Ovary (tissue), 10 donors: ENCODE measurements at places on chromosomes 2 and 18. TPM values are rescaled to one million over a fixed set of nuclear protein-coding genes. Genes with fewer than 3 reads are reported as not detected.

DNA sequence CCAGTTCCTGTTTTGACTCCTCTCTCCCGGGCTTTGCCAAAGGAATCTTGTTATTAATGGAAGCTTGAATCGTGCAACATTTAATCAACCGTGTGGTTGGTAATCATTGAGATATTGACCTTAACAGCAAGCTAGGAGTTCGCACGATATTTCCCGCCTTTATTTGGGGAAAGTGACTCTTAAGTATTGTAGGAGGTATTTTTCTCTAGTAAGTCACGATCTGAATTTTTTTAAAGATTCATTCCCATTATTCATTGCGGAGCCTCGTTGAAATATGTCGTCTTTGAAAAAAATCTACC, 663 bp downstream of the NUP35 start:
- H3K27me3 ChIP-seq: no peaks in the 10 kb centered on the region
- peak overlapping the region; percentile 64 for H3K27ac ChIP-seq
- no peaks in the 10 kb centered on the region for H3K36me3 ChIP-seq
- H3K4me3 ChIP-seq: peak overlapping the region; percentile 87
- no peak for DNase-seq

GRCh38 chr18:35174093-35174731, 66.6 kb upstream of the ZNF397 start:
- no peak overlapping the region for H3K27ac ChIP-seq
- DNase-seq: no peak
- no peaks in the 10 kb centered on the region for H3K4me1 ChIP-seq
- no peak overlapping the region for H3K4me3 ChIP-seq
- no peaks in the 10 kb centered on the region for H3K36me3 ChIP-seq

DNA sequence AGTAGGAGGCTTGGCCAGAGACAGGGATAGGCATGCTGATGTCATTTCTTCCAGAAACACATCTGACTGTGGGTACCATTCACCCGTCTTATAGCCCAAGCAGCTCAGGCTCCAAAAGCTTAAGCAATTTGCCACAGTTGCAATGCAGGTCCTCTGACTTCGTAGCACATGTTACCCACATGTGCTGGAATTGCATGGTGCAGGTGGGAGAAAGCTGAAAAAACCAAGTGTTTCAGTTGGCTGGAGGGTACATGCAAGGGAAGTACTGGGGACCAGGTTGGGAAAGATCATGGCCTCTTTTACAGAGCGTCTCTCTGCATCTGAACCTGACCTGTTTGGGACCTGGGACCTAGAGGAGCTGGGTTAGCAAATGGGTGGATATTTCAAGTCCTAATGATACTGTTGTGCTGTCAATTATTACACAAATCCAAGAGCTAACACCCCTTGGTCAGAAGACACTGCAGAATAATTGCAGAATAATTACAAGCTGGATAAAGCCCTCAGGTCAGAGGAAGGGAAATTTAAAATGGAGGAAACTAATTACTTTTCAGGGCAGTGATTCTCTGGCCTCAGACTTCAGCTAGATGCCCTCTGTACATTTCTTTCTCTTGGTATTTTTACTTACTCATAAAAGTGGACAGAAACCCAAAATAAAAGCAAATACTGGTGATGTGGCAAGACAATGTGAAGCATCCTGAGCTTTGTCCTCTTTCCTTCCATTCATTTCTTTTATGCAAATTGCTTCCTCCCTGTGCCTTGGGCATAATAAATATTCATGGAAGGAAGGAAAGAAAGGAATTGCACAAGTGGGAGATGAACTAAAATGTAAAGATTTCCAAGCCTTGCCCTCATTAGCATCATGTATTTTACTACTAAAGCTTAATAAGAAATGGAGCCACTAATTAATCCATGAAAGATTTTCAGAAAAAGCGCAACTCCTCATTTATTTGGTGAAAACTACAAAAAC, 45.6 kb upstream of the TTC39C start:
- DNase-seq: no peak
- no peak overlapping the region for H3K27ac ChIP-seq
- no peaks in the 10 kb centered on the region for H3K4me1 ChIP-seq
- H3K36me3 ChIP-seq: no peaks in the 10 kb centered on the region

DNA sequence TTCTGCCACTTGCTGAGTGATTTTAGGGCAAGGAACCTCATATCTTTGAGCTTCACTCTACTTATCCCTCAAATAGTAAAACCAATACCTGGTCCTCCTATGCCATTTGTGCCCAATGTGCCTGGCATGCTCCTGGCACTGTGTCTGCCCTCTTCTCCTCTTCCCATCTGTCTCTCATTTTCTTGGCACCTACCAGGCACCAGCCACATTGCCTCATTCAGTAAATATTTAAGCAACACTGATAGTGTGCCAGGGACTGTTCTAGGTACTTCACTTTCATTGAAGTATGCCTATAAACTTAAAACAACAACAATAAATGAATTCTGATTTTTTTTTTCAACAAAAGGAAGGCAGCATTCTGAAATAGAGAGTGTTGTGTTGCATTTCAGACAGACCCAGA, 15.1 kb upstream of the BOD1L2 start:
- no peak for DNase-seq
- H3K4me3 ChIP-seq: no peak overlapping the region
- no peaks in the 10 kb centered on the region for H3K36me3 ChIP-seq

GRCh38 chr2:223044092-223044836, 7.7 kb upstream of the KCNE4 start:
- H3K36me3 ChIP-seq: no peaks in the 10 kb centered on the region
- no peaks in the 10 kb centered on the region for H3K27me3 ChIP-seq
- H3K4me1 ChIP-seq: peaks cover 2% of the 10 kb centered on the region
- H3K4me3 ChIP-seq: no peak overlapping the region

- no peak for DNase-seq
- no peak overlapping the region for H3K27ac ChIP-seq
- no peaks in the 10 kb centered on the region for H3K27me3 ChIP-seq
- H3K4me1 ChIP-seq: no peaks in the 10 kb centered on the region
Measured at GRCh38 chr2:151619337-151619989, 114.8 kb downstream of the NEB start.

- H3K4me3 ChIP-seq: no peak overlapping the region
- H3K36me3 ChIP-seq: no peaks in the 10 kb centered on the region
- no peak for DNase-seq
- no peaks in the 10 kb centered on the region for H3K4me1 ChIP-seq
- H3K27me3 ChIP-seq: no peaks in the 10 kb centered on the region
Measured at GRCh38 chr18:5969989-5970403, 74.7 kb upstream of the TMEM200C start.

DNA sequence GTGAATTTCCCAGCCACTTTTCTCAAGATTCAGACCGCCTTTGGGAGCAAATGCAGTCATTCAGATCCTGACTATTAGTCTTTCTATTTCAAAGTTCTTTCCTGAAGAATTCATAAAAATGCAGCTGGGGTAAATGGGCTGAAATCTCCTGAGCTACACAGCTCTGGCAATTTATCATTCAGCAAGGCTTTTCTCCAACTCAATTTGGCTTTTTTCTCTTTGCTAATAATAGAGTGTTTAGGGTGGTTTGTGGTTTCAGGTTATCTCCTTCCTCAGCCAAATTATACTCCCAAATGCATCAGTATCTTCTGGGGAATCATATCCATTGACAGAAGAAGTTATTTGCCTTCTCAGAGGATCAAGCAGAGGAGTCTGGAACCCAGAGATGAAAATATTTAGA, 282.4 kb upstream of the SLC14A2 start:
- H3K27ac ChIP-seq: no peak overlapping the region
- H3K36me3 ChIP-seq: no peaks in the 10 kb centered on the region
- DNase-seq: no peak
- no peak overlapping the region for H3K4me3 ChIP-seq
- H3K27me3 ChIP-seq: no peaks in the 10 kb centered on the region
- peaks cover 6% of the 10 kb centered on the region for H3K4me1 ChIP-seq

DNA sequence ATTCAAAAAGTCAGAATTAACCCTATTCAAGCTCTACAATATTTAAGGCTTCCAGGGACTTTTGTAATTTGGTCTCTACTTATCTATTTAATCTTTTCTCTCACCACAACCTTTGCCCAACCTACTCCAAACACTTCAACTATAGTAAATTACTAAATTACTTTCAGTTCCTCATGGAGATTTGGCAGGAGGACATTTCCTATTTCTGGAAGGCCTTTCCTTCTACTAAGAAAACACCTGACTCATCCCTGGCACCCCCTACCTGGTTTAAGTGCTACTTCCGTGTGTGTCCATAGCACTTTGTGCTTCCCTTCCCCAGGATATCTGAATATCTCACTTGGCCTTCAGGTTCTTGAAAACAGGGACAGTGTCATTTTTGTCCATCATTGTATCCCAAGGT, 96.3 kb downstream of the UPP2 start:
- no peak overlapping the region for H3K4me3 ChIP-seq
- no peaks in the 10 kb centered on the region for H3K4me1 ChIP-seq
- H3K27me3 ChIP-seq: no peaks in the 10 kb centered on the region
- no peaks in the 10 kb centered on the region for H3K36me3 ChIP-seq

- no peaks in the 10 kb centered on the region for H3K27me3 ChIP-seq
- H3K27ac ChIP-seq: no peak overlapping the region
- no peak overlapping the region for H3K4me3 ChIP-seq
- no peaks in the 10 kb centered on the region for H3K4me1 ChIP-seq
Measured at GRCh38 chr2:108267101-108267500, 21.6 kb upstream of the SULT1C2 start.

DNA sequence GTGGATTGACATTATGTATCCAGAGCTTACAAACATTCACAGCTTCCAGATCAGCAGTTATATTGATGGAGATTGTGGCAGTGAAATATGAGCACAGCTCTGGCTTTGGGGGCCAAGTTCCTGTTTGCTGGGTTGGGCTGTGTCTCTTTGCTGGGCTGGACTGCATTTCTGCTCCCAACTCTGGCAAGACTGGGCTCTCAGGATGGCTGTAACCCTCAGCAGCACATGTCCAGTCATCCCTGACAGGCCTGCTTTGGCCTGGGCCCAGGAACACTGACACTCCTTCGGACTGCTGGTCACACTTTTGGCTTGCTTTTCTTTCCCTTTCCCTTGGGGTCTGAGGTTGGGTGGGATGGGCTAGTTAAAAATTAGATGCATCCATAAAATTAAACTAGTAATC, 17.9 kb upstream of the VPS4B start:
- no peak for DNase-seq
- H3K4me1 ChIP-seq: no peaks in the 10 kb centered on the region
- H3K27ac ChIP-seq: no peak overlapping the region
- no peaks in the 10 kb centered on the region for H3K27me3 ChIP-seq

DNA sequence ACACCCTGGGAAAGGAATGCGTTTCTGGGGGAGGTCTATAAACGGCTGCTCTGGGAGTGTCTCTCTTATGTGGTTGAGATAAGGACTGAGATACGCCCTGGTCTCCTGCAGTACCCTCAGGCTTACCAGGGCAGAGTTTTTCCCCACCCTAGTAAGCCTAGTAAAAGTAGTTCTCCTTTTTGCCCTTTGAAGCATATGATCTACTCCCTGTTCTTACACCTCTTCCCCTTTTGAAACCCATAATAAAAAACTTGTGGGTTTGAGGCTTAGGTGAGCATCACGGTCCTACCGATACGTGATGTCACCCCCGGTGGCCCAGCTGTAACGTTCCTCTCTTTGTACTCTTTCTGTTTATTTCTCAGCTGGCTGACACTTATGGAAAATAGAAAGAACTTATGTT, 97.4 kb downstream of the FSIP2 start:
- no peaks in the 10 kb centered on the region for H3K27me3 ChIP-seq
- H3K4me1 ChIP-seq: no peaks in the 10 kb centered on the region
- no peaks in the 10 kb centered on the region for H3K36me3 ChIP-seq
- DNase-seq: no peak

DNA sequence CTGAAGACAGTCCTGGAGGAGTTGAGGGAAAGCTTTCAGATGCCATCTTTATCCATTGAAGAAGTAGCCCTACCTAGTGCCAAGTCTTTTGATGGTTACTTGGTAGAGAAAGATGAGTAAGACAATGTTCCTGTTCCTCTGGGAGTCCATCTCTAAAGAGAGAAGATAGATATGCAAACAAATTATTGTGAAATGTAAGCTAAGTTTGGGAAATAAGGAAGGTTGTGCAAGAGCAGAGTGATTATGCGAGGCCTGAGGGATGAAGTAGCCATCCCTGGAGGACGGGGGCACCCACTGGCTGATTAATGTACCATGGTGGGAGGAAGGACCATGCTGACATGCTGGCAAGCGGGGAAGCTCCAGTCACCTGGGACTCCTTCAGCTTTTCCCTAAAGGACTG, 994 bp upstream of the DTNA start:
- H3K36me3 ChIP-seq: no peaks in the 10 kb centered on the region
- peak; percentile 60 for DNase-seq
- H3K27ac ChIP-seq: no peak overlapping the region
- H3K27me3 ChIP-seq: no peaks in the 10 kb centered on the region
- H3K4me1 ChIP-seq: peaks cover 6% of the 10 kb centered on the region

DNA sequence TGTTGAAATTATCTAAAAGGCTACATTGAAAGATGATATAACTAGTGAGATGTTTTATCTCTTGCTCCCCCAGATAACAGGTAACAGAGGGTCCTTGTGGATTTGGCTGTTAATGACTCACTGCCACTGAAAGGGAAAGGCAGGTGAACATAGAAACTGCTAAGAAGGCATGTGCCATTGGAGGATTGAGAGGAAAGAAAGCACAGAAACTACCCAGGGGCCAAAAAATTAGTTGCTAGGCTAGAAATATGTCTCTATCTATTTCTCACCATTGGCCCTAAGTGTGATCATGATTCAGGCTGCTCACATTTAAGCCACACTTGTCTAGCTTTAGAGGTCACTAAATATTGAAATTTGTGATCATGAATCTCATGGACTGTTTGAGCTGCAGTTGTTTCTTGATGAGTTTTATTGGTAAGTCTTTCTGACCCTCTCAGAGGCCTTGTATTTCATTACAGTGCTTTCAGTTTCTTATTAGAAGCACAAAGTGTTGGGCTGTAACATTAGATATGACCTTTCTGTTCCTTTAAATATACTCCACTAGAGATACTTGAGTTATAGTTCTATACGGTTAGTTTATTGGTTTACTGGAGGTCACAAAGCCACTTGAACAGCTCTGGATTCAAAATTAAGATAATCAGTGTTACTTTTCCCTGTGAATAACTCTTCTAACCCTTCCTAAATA, 26.2 kb downstream of the NAB1 start:
- no peak overlapping the region for H3K4me3 ChIP-seq
- H3K36me3 ChIP-seq: no peaks in the 10 kb centered on the region
- H3K27me3 ChIP-seq: no peaks in the 10 kb centered on the region
- no peak overlapping the region for H3K27ac ChIP-seq

- H3K36me3 ChIP-seq: no peaks in the 10 kb centered on the region
- no peak for DNase-seq
- H3K4me1 ChIP-seq: peaks cover 9% of the 10 kb centered on the region
- no peaks in the 10 kb centered on the region for H3K27me3 ChIP-seq
- no peak overlapping the region for H3K27ac ChIP-seq
Measured at GRCh38 chr2:113822087-113822815, 65.8 kb upstream of the SLC35F5 start.

GRCh38 chr2:64838817-64839216, 150.4 kb upstream of the SLC1A4 start:
- H3K4me3 ChIP-seq: no peak overlapping the region
- peaks cover 6% of the 10 kb centered on the region for H3K4me1 ChIP-seq
- no peak for DNase-seq
- H3K36me3 ChIP-seq: no peaks in the 10 kb centered on the region
- H3K27me3 ChIP-seq: no peaks in the 10 kb centered on the region

The MC2R gene
- not detected for total RNA-seq

The SERPINB13 gene
- total RNA-seq: not detected

The TRABD2A gene
- 67.6 TPM for total RNA-seq

The LMAN1 gene
- total RNA-seq: 63.4 TPM

The CPO gene
- 0.40 TPM for total RNA-seq

The BMP10 gene
- total RNA-seq: not detected

The PROC gene
- not detected for total RNA-seq

The MRPL44 gene
- total RNA-seq: 15.9 TPM

The IL18R1 gene
- total RNA-seq: 0.83 TPM

The ATOH8 gene
- 29.6 TPM for total RNA-seq

The DAW1 gene
- not detected for total RNA-seq

The SP100 gene
- total RNA-seq: 70.0 TPM
